ENCODE measurements at places on chromosomes 11 and 22.

DNA sequence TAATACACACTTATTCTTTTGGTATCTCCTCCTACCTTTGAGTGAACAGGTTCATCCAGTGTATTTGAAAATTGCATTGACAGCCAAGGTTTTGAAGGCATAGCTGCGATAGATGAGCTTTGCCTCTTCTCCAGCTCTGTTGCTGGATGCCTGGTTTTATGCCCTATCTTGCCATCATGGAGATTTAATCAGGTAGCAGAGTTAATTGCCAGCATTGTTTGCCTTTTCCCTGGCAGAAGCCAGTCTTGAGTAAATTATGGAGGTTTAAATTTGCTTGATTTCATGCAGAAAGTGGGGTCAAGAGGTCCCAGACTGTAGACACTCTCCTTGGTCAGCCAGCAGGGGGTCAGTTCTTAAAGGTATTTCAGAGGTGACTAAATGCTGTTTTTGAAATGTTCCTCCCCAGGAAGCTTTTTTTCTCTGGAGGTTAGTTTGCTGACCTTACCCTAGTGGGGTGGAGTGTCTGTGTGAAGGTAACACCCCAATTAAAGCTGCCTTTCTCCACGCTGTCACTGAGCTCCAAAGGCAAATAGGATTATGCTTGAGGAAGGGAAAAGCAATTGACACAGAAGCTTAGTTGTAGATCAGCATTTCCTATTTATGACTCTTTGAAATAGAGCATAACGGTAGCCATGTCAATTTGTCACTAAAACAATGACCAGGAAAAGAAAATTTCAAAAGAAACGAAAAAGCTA, 96.0 kb downstream of the EXT2 start:
- no peak for DNase-seq

DNA sequence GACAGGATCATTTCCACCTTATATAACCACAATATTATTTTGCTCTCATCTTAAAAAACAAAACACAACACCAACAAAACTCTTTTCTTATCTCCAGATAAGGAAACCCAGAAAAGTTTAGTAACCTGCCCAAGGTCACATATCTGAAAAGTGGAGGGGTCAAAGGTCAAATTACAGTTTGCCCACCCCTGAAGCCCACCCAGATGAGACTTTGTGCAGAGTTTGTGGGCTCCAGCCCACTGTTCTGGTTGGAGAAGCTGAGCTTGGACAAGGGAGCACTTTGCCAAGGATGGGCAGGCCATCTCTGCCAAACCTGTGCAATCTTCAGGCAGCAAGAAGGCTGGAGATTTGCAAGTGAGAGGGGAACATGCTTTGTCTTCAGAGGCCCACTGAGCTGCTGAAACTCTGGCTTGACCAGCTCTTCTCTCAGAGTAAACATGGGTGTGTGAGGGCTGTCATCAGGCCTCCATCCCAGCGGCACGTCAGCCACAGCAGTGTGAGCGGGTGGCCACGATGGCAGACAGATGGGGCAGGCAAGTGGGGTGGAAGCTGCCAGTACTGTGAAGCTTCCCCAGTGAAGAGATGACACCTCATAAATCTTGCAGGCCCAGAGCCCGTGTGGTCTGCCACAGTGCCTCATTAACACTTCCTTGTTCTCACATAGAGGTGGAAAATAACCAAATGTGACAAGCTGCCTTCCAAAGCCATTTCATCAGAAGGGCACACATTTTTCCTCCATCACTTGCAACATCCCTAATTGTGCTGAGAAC, 111.8 kb downstream of the CCDC81 start:
- no peak for DNase-seq

DNA sequence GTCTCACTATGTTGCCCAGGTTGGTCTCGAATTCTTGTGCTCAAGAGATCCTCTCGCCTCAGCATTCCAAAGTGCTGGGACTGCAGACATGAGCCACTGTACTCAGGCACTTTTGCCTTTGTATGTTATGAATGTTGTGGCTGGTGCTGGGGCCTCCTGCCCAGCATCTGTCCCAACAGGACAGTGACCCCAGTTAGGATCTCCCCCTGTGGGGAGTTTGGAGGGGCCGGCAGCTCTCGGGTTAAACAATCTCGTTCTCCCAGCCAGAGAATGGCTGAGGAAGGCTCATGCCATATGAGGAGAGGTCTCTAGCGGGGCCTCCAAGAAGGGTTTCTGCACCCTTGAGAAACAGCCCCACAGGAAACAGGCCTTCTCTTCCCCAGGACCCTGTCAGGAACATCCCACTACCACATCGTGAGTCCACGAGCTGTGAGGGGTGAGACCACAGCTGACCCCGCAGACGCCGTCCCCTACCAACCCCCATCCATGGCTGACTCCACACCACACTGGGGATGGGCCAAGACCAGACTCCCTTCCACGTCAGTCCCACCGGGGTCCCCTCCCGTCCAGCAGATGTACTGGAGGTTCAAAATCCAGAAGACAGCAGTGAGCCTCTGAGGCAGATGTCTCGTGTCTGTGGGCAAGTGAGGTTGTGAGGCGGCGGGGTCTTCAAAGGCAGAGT, 54.1 kb downstream of the SHANK2 start:
- no peak for DNase-seq

DNA sequence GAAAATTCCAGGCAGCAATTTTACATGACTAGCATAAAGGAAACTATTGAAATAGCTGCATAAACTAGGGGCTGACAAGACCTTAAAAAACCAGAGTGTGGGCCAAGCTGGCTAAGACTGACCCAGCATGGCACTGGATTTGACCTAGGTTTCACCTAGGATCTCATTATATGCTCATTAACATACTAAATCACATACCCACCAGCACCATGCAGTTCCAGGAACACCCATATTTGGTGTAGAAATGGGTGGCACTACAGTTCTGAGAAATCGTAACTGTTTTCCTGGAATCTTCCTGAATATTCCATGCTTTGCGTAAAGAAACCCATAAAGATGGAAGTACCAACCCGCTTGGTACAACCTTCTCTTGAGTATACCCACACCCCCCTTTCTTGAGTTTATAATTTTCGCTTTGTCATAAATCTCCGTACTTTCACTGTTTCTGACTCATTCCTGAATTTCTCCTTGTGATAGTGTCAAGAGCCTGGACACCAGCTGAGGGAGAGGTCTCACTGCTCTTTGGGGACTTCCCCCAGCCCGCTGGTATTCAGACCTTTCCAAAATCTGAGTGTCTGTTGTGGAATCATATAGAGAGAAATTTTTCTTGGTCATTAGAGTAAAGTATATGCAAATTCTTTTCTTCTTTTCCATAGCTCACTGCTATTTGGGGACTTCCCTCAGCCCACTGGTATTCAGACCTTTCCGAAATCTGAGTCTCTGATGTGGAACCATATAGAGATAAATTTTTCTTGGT, 55.1 kb downstream of the MTMR3 start:
- peak; percentile 21 for DNase-seq

DNA sequence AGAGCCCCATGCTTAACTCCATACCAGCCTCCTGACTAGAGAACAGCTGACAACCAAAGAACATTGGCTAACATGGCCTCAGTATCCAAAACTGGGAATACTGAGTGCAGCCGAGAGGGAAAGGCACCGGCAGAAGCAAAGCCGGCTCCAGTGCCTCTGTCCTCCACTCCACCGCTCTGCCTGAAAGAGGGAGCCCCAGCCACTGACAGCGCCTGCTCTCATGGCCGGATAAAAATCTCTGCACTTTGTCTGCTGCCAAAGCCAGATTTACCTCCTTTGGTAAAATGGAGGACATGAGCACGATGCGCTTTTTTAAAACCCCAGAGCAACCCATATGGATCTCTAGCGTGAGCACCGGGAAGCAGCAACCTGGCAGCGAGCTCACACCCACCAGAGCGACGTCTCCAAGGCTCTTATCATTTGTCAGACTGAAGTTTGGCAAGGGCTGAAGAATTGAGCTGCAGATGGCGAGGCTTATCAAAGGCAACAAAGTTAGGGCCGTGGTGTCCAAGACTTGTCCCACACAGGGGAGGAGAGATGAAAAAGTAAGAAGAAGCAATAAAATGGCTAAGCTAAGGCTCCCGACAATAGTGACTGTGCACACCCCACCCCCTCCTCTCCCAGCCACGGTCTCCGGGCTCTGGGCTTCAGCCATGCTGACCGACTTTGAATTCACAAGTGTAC, 71.4 kb downstream of the EFCAB6 start:
- no peak for DNase-seq

GRCh38 chr11:86386746-86387145, 12.1 kb downstream of the CCDC81 start:
- no peak for DNase-seq

DNA sequence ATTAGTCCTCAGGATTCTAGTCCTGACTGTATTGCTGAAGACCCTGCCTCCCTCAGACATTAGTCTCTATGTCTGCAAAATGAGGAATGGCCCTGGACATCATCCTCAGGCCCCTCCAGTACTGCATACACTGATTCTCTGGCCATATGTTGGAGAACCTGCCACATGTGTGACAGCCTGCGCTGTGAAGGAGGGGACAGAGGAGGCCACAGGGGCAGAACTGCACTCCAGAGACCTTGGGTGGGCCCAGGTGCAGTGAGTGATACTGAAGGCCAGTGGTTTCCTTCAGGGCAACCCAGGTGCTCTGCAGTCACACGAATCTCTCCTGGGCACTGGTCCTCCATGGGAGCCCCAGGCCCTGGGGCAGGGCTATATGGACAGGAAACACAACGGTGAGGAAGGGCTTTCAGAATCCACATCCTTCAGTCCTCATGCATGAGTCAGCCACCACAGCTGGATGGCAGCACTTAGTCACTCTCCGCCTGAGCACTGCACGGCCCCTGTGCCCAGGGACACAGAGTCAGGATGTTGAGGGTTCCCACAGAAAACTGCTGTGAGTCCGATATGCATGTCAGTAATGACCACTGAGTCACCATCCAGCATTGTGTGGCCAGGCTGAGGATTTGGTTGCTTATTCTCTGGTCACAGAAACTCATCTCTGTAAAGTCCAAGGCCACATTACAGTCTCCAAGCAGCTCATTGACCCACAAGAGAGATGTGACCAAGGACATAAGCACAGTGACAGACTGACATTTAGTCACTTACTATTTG, 39.7 kb downstream of the ME3 start:
- no peak for DNase-seq

DNA sequence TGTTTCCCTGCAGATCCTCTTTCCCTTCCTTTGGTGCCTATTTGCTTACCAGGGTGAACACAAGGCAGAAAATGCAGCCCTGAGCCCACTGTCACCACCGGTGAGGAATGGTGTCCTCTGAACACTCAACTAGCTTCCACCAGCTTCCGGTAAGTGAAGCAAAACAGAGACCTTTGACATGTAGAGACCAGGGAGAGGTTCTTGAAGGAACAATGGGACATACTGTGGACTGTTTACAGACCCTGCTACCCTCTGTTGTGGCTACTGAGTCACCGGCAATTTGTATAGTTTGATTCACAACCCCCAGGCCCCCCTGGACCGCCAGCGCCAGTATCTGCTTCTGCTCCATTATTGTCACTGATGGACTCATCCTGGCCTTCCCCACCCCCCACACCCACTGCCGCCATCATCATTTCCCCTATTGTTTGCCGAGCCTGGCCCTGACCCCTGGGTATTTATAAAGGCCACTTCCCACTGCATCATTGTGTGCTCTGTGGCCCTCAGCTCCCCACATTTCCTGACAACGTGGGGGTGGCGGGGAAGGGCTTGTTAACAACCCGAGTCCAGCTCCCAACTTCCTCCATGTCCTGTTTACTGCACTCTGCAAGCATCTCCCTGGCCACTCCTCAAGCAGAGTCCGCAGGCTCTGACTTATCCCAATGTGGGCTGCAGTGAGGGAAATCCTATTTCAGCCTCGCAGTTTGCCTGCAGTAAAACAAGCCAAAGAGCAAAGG, 252.9 kb downstream of the ETS1 start:
- no peak for DNase-seq

GRCh38 chr11:19963697-19964387, 196.4 kb downstream of the DBX1 start:
- DNase-seq: no peak

Measured in T-helper 1 cell (primary cell).